ENCODE measurements at places on chromosomes 12 and 14. TPM values are rescaled to one million over a fixed set of nuclear protein-coding genes. Genes with fewer than 3 reads are reported as not detected.

- peak overlapping the region; percentile 53 for H3K27ac ChIP-seq
- no peaks in the 10 kb centered on the region for H3K27me3 ChIP-seq
- peak overlapping the region; percentile 99 for H3K4me3 ChIP-seq
- no peak for DNase-seq
- no peaks in the 10 kb centered on the region for H3K36me3 ChIP-seq
Measured at GRCh38 chr12:51953864-51954263, 2.4 kb downstream of the ACVR1B start.

Gene SPATA7
- 12.3 TPM for total RNA-seq

Gene RIPK3
- 23.4 TPM for total RNA-seq

Gene ADAM21
- not detected for total RNA-seq

DNA sequence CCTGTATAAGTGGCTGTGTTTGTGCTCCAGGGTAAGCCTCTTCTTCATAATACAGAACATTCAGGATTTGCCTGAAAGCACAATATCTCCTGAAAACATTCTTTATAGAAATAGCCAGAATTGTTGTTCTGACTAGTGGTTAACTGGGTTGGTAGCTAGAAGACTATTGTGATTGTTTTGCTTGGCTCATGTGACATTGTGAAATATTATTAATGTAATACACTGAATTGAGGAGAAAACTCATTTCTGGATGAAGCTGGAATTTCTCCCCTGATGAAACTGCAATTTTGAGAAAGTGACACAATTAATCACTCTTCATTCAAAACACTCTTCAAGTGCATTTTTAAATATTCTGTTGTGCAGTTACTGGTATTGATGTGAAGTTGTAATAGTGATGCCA, 172.3 kb upstream of the PTPRQ start:
- no peak overlapping the region for H3K4me3 ChIP-seq
- no peak overlapping the region for H3K27ac ChIP-seq
- H3K27me3 ChIP-seq: no peaks in the 10 kb centered on the region
- DNase-seq: no peak
- no peaks in the 10 kb centered on the region for H3K36me3 ChIP-seq

- no peaks in the 10 kb centered on the region for H3K27me3 ChIP-seq
- no peak for DNase-seq
- H3K4me3 ChIP-seq: no peak overlapping the region
- H3K4me1 ChIP-seq: no peaks in the 10 kb centered on the region
- no peaks in the 10 kb centered on the region for H3K36me3 ChIP-seq
Measured at GRCh38 chr14:99211410-99211809, 60.6 kb downstream of the BCL11B start.

Gene SRGAP1
- total RNA-seq: 11.4 TPM

Gene C12orf60
- 0.17 TPM for total RNA-seq

GRCh38 chr12:109950625-109951024, 45.5 kb downstream of the GIT2 start:
- H3K4me3 ChIP-seq: no peak overlapping the region
- H3K27me3 ChIP-seq: no peaks in the 10 kb centered on the region
- H3K36me3 ChIP-seq: peaks cover 93% of the 10 kb centered on the region

- H3K4me1 ChIP-seq: no peaks in the 10 kb centered on the region
- no peaks in the 10 kb centered on the region for H3K36me3 ChIP-seq
- DNase-seq: no peak
- no peak overlapping the region for H3K4me3 ChIP-seq
- peaks cover 17% of the 10 kb centered on the region for H3K27me3 ChIP-seq
Measured at GRCh38 chr12:54140588-54141388, 48.0 kb downstream of the SMUG1 start.

DNA sequence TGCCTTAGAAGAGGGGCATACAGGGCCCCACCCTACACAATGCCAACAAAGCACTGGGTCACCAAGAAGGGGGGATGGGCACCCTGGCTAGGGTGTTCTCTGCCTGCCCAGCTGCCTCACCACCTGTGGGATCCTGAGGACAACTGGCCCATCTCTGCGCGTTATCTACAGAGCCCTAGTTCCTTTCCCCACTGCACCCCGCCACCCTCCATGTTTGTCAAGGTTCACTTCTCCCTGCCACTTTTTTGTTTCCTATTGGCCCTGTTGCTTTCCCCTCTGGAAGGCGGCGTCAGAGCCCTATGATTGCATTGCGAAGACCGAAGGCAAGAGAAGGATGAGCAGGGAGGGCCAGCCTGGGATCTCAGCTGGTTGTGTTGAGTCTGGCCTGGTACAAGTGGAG, 1.6 kb downstream of the SLC48A1 start:
- peak overlapping the region; percentile 52 for H3K27ac ChIP-seq
- peak overlapping the region; percentile 93 for H3K4me3 ChIP-seq
- no peaks in the 10 kb centered on the region for H3K27me3 ChIP-seq
- no peaks in the 10 kb centered on the region for H3K36me3 ChIP-seq
- H3K4me1 ChIP-seq: peaks cover 64% of the 10 kb centered on the region

- H3K27ac ChIP-seq: no peak overlapping the region
- H3K4me3 ChIP-seq: no peak overlapping the region
- H3K4me1 ChIP-seq: no peaks in the 10 kb centered on the region
- no peaks in the 10 kb centered on the region for H3K36me3 ChIP-seq
- no peak for DNase-seq
Measured at GRCh38 chr12:128753438-128753837, 70.3 kb downstream of the SLC15A4 start.

- peaks cover 57% of the 10 kb centered on the region for H3K36me3 ChIP-seq
- H3K27ac ChIP-seq: no peak overlapping the region
- peaks cover 9% of the 10 kb centered on the region for H3K4me1 ChIP-seq
Measured at GRCh38 chr12:131909752-131910219, 15.4 kb downstream of the ULK1 start.

DNA sequence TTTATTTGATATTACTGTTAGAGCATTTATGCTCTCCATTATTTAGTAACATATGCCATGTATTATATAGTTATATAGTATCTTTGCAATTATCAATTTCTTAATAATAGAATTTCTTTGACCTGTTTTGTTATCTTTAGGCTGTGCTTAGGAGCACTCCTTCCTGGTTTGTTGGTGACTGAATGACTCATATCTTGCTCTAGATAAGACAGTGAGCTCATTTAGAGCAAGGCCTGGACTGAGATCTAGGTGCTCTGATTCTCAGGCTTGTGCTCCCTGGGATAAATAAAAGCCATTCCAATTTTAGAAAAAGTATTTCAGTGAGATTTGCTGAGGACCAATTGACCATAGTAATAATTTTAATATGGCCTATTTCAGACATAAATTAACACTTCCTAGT, 951.2 kb downstream of the FLRT2 start:
- H3K4me3 ChIP-seq: no peak overlapping the region
- H3K27me3 ChIP-seq: no peaks in the 10 kb centered on the region
- H3K27ac ChIP-seq: no peak overlapping the region
- DNase-seq: no peak

Gene ENDOU
- total RNA-seq: 0.32 TPM

GRCh38 chr12:100900808-100901207, 106.2 kb downstream of the ANO4 start:
- DNase-seq: no peak
- no peaks in the 10 kb centered on the region for H3K27me3 ChIP-seq

DNA sequence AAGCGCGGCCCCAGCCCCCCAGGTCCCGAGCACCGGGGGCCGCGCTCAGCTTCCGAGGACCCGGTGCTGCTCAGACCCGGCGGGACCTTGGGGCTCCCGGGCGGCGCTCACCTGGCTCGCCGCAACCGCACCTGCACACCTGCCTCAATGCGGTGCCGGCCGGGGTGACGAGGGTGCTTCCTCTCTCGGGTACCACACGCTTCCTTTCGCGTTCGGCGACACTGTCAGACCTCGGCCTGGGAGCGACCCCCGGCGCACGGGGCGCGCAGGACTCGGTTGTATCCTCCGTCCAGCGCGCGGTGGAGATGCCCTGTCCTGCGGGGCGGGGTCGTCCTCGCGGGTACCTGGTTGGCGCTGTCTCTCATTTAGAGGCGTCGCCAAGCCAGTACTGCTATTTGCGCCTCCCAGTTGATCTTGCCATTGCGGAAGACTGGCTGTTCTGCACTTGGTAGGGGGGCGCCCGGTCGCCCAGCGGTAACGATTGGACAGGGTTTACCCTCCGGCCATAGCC, 718 bp downstream of the PACS2 start:
- DNase-seq: peak; percentile 77
- peaks cover 30% of the 10 kb centered on the region for H3K4me1 ChIP-seq
- no peaks in the 10 kb centered on the region for H3K36me3 ChIP-seq
- peak overlapping the region; percentile 58 for H3K27ac ChIP-seq
- no peaks in the 10 kb centered on the region for H3K27me3 ChIP-seq
- peak overlapping the region; percentile 73 for H3K4me3 ChIP-seq

Gene CAPZA3
- not detected for total RNA-seq

GRCh38 chr12:52561880-52562449, 9.0 kb upstream of the KRT71 start:
- no peak for DNase-seq
- H3K27me3 ChIP-seq: peaks cover 65% of the 10 kb centered on the region
- H3K27ac ChIP-seq: no peak overlapping the region
- no peak overlapping the region for H3K4me3 ChIP-seq
- no peaks in the 10 kb centered on the region for H3K4me1 ChIP-seq

DNA sequence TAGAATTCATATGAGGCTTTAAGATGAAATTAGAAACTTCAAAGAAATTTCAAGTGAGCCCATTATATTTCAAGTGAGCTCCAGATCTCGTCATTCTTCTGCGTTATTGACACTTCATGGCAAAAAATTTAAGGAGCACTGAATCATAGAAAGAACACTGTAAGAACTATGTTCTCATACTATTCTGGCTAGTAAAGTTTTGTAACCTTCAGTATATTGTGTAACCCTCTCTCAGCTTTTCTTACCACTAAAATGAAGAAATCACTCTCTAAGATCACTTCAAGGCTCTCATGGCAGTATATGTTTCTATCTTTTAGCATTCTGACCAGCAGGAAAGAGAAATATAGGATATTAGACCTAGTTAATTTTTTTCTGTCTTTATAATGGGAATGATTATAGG, 6.3 kb downstream of the GPHN start:
- H3K4me1 ChIP-seq: peaks cover 20% of the 10 kb centered on the region
- no peak overlapping the region for H3K4me3 ChIP-seq
- DNase-seq: no peak
- no peaks in the 10 kb centered on the region for H3K27me3 ChIP-seq

GRCh38 chr12:6963016-6963731, 7.3 kb downstream of the PHB2 start:
- H3K4me3 ChIP-seq: peak overlapping the region; percentile 46
- H3K36me3 ChIP-seq: peaks cover 31% of the 10 kb centered on the region
- H3K27me3 ChIP-seq: no peaks in the 10 kb centered on the region
- H3K27ac ChIP-seq: peak overlapping the region; percentile 94

DNA sequence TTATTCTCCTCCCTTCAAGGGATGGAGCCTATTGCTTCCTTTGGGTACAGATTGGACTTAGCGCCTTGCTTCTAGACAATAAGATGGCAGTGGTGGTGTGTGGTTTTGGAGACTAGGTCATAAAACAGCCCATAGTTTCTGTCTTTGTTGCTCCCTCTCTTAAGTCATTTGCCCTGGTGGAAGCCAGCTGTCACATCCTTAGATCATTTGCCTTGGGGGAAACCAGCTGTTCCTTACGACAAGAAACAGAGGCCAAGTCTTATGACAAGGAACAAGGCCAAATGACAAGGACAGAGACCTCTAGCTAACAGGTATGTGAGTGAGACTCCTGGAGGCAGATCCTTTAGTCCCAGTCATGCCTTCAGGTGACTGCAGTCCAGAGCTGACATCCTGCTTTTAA, 9.2 kb upstream of the PALS1 start:
- DNase-seq: no peak
- no peaks in the 10 kb centered on the region for H3K36me3 ChIP-seq
- no peak overlapping the region for H3K27ac ChIP-seq
- H3K4me3 ChIP-seq: no peak overlapping the region
- H3K4me1 ChIP-seq: peaks cover 10% of the 10 kb centered on the region
- no peaks in the 10 kb centered on the region for H3K27me3 ChIP-seq

GRCh38 chr14:89378119-89378518, 38.9 kb downstream of the FOXN3 start:
- H3K4me1 ChIP-seq: peaks cover 5% of the 10 kb centered on the region
- H3K36me3 ChIP-seq: no peaks in the 10 kb centered on the region
- no peak overlapping the region for H3K27ac ChIP-seq
- no peaks in the 10 kb centered on the region for H3K27me3 ChIP-seq
- DNase-seq: no peak
- no peak overlapping the region for H3K4me3 ChIP-seq

Gene CPSF6
- 53.4 TPM for total RNA-seq

DNA sequence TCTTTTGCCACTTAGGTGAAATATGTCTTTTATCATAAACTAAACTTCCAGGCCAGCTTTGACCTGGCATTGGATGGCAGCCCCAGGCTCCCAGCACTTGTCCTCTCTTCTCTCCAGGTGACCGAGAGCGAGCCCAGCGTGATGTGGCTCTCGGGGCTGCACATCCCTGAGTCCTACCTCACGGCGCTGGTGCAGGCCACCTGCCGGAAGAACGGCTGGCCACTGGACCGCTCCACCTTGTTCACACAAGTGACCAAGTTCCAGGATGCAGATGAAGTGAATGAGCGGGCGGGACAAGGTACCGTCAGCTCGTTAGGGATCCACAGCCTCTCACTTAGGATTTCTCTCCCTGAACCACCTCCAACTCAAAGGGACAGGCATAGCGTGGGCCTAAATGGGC, 39.4 kb downstream of the CCDC92 start:
- DNase-seq: peak; percentile 55
- H3K27ac ChIP-seq: no peak overlapping the region
- peaks cover 9% of the 10 kb centered on the region for H3K36me3 ChIP-seq
- no peaks in the 10 kb centered on the region for H3K27me3 ChIP-seq
- H3K4me3 ChIP-seq: no peak overlapping the region

- no peaks in the 10 kb centered on the region for H3K36me3 ChIP-seq
- no peak overlapping the region for H3K4me3 ChIP-seq
- H3K27me3 ChIP-seq: no peaks in the 10 kb centered on the region
- no peaks in the 10 kb centered on the region for H3K4me1 ChIP-seq
- H3K27ac ChIP-seq: no peak overlapping the region
- DNase-seq: no peak
Measured at GRCh38 chr12:29713729-29714128, 70.0 kb downstream of the TMTC1 start.

DNA sequence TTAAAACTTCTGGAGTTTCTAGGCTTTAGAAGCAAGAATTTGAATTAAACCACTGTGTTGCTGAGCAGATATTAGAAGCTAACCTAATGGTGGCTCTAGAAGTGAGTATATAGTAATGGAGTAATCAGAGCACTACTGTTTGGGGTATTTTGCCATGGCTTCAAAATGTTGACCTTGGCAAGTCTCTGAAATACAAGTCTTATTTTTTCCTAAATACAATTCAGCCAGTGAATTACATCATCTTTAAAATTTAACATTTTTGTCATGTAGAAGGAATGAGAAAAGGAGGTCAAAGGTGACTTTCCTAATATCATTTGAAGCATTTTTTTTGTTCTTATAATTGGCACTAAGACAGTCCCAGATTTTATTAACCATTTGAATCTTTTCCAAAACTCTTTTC, 25.2 kb downstream of the PMCH start:
- DNase-seq: no peak
- H3K27ac ChIP-seq: no peak overlapping the region
- H3K4me3 ChIP-seq: no peak overlapping the region
- H3K4me1 ChIP-seq: no peaks in the 10 kb centered on the region
